ENCODE measurements at places on chromosomes 13 and 19.

GRCh38 chr13:100659578-100659977 is 15.0 kb downstream of the TMTC4 start:
- DNase-seq: no peak

GRCh38 chr19:30364866-30365800 is 7.1 kb upstream of the ZNF536 start:
- DNase-seq: no peak

- DNase-seq: no peak
Measured at GRCh38 chr13:103517066-103517767, 451.0 kb upstream of the SLC10A2 start.

DNA sequence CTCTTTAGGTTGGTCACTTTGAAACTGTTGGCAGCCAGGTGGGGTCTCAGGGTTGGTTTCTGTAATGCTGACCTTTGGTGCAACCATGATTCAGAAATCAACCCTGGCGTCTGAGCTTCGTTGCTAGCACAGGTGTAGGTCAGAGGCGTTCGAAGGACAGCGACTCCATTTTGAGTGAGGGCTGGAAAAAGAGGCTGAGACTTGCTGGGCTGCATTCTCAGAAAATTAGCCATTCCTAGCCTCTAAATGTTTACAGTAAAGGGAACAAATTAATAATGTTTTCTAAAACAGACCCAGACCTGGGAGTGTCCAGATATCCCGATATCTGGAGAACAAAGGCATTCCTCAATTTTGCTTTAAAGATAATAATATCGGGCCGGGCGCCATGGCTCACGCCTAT is 29.2 kb downstream of the RHPN2 start:
- DNase-seq: no peak

GRCh38 chr19:18401580-18402112 is 4.2 kb upstream of the LRRC25 start:
- DNase-seq: no peak

GRCh38 chr13:34421347-34421719 is 520.7 kb upstream of the NBEA start:
- DNase-seq: no peak

DNA sequence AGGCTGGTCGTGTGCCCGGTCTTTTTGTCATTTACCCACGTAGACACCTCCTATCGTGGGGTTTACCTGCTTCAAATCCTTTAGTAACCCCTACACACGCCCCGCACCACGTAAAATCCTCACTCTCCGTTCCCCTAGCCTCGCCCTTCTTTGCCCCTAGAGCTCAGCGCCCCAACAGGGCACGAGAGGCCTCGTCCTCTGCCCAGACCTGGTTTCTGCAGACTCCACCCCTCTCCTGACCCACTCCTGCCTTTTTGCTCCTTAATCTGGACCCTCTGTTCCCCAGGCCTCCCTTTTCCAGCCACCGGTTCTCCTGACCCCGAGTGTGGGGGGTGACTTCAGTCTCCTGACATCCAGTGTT is 412 bp downstream of the ZNF528 start:
- DNase-seq: no peak

GRCh38 chr13:69545551-69545950 is 562.1 kb upstream of the ATXN8OS start:
- no peak for DNase-seq
